Kasumi-1 (cell line): ENCODE measurements at places on chromosomes 5 and 9.
A peak's percentile ranks its signal among the peaks of the same experiment; 100 is the strongest.

- no peak for DNase-seq
Measured at GRCh38 chr9:17725399-17726010, 146.6 kb downstream of the SH3GL2 start.

GRCh38 chr9:121926351-121926801 lies 166.7 kb downstream of the TTLL11 start:
- DNase-seq: no peak

GRCh38 chr5:180166176-180166575 lies 42.8 kb downstream of the RASGEF1C start:
- peak; percentile 5 for DNase-seq

- peak; percentile 85 for DNase-seq
Measured at GRCh38 chr5:135423846-135424168, 23.3 kb downstream of the DCANP1 start.

DNA sequence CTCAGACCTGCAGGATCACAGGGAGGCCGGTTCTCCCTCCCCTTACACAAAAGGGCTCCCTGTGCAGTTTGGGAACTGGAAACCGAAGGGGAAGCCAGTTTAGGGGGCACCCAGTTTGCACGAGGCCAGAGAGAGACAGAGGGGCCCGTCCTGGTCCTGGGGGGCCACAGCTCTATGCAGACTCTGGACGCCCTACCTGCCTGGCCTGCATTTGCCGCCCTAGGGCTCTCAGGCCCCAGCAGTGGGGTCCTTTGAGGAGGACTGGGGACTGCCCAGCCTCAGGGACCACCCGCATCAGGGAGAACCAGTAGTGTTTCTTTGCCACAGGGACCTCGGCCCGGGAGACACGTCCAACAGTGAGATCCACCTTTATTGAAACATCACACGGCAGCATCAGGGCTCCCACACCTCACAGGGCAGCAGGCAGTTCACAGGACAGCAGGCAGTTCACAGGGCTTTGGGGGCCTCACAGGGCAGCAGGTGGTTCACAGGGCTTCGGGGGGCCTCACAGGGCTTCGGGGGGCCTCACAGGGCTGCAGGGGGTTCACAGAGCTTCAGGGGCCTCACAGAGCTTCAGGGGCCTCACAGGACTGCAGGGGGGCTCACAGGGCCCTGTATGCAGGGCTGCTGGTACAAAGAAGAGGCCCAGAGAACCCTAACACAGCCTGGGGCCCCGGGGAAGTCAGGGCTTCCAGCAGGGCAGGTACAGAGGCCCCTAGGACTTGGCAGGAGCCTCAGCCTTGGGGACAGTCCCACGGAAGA lies 648 bp upstream of the NSMF start:
- DNase-seq: no peak

DNA sequence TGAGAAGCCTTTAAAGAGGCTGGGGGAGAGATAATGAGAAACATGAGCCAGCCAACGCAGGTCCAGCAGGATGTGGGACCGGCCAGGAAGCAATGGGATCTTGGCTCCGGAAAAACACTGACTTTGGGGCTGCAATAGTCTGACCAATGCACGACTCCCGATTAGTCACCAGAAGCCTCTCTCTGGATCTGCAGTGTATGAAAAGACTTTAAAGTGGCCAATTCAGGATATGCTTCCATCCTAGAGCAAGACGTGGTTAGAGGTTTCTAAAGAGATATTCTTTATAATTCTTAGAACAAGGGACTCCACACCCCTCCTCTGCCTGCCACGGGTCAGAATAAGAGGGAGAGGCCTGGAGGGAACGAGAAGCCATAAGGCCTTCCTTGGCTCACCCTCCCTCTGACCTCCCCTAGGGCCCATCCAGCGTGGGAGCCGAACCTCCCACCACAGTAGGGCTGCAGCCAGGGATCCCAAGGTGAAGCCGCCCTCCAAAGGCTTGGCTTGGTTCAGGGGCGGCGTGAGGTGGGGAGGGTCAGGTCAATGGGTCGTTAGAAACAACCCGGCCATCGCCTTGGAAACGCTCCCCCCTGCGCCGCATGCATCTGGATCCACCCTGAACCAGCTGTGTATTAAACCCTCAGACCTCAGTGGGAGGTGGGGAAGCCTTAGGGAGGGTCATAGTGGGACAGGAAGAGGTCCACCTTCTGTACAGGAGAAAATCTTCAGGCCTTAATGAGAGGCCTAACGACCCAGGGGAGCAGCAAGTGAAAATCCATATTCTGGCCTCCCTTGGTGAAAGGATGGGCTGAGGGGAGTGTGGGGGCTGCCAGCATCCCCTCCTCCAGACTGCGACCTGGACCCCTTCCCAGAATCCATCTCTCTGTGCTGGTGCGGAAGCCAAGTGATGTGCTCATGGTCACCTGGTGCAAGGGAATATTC lies 11.1 kb downstream of the FGF1 start:
- no peak for DNase-seq

DNA sequence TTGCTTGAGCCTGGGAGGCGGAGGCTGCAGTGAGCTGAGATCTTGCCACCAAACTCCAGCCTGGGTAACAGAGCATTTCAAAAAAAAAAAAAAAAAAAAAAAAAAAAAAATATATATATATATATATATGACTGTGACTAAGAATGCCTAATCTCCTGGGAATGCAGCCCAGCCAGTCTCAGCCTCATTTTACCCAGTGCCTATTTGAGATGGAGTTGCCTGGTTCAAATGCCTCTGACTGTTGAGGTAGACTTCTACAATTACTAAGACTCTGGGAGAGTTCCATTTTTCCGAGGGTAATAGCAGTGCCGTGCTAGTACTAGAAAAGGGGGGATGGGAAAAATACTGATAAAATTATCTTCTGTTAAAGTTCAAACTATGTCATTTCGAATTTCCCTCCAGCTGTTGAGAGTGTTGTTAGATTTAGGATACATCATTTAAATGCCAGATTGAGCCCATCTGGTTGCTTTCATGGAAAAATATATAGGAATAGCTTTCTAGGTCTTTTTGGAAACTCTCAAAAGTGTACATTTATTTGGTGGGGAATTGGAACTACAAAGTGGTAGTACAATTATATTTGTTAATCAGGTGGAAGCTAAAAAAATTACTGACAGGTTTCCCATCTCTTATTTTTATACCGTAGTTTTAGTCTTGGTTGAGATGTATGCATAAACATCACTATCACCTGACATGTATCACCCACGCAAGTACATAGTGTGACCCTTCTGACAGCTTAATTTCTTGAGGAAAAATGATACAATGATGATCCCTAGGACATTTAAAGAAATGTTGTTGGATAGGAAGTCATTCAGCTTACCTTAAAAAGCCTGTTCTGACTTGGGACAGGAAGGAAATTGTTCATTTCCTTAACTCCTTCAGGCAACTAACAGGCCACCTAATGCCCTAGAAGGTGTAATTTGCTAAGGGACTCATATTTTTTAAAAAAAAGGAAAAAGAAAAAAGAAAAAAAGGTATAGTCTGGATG lies 214.9 kb downstream of the ADAMTSL1 start:
- DNase-seq: no peak

GRCh38 chr9:79213417-79214125 lies 358.2 kb upstream of the TLE4 start:
- DNase-seq: no peak

DNA sequence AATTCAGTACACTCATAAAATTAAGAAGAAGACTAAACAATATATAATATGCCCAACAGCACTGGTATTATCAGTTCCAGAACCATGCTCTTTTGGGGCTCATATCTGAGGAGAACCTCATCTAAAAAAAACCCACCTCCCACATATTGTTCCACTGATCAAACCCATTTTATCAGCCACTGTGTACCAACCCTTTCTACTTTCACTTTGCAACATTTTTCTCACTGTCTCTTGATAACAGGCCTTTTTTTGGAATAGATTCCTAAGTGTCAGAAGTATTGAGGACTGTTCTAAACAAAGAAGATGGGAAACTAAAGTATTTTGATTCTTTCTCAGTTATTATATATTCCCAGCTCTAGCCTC lies 173.2 kb downstream of the GABRB2 start:
- DNase-seq: no peak

- DNase-seq: no peak
Measured at GRCh38 chr5:69341520-69342161, 9.0 kb upstream of the CCDC125 start.

DNA sequence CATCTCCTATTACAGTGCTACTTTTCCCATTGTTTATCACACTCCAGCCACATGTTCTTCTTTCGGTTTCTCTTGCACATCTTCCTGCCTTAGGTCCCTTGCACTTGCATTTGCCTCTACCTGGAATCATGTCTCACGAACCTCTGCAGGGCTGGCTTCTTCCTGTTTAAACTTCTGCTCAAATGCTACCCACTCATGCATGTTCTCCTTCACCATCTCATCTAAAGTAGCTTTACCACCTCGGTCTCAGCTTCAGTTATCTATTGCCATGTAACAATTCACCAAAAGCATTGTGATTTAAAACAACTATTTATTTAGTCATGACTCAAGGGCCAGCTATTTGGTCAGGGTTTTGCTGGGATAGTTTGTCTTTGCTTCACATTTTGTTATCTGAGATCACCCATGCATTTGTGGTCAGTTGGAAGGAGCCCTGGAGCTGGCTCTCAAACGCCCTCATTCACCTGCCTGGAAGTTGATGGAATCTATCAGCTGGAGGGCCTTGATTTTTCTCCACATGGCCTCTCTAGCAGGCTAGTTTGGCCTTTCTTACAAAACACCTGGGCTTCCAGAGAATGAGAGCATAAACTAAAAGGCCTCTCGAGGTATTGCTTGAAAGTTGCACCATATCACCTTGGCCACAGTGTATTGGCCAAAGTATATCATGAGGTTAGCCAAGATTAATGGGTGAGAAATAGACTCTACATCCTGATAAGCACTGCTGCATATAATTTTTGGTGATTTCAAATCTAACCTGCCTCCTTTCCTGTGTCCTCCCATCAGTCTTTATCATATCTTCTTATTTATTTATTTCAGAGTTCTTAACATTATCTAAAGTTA lies 21.4 kb downstream of the SPINK1 start:
- no peak for DNase-seq

- DNase-seq: no peak
Measured at GRCh38 chr9:93437996-93438395, 13.5 kb upstream of the FAM120A start.

DNA sequence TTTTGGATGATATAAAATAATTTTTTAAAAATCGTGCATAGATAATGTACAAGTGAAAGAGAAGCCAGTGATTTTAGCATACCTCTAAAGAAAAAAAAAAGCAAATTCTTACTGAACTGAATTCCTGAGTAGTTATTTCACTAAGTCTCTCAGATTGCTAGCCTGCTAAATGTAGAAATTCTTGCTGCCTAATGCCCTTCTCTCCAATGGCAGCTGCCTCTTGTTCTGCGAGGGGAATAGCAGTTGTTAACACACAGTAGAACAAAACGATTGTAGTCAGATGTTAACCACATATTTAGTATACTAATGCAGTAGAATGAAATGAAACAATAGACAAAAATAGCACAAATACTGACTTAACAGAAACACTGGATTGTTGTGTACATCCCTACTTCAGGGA lies 26.8 kb downstream of the SMAD5 start:
- DNase-seq: no peak

- DNase-seq: no peak
Measured at GRCh38 chr9:123044586-123044985, 11.1 kb downstream of the GPR21 start.

DNA sequence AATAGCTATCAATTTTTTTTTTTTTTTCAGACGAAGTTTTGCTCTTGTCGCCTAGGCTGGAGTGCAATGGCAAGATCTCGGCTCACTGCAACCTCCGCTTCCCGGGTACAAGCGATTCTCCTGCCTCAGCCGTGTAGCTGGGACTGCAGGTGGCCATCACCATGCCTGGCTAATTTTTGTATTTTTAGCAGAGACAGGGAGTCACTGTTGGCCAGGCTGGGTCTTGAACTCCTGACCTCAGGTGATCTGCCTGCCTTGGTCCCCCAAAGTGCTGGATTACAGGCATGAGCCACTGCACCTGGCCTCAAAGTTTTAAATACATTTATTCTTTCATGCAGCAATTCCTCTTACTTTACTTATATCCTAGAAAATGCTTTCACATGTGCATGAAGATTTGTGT lies 17.6 kb downstream of the TRIM14 start:
- DNase-seq: no peak

- no peak for DNase-seq
Measured at GRCh38 chr5:125517973-125518550, 771.6 kb upstream of the ZNF608 start.

- peak; percentile 41 for DNase-seq
Measured at GRCh38 chr9:124549016-124549415, 41.8 kb upstream of the NR5A1 start.
